Tibial artery (tissue), 4 donors: ENCODE measurements at places on chromosomes 1 and 21.

DNA sequence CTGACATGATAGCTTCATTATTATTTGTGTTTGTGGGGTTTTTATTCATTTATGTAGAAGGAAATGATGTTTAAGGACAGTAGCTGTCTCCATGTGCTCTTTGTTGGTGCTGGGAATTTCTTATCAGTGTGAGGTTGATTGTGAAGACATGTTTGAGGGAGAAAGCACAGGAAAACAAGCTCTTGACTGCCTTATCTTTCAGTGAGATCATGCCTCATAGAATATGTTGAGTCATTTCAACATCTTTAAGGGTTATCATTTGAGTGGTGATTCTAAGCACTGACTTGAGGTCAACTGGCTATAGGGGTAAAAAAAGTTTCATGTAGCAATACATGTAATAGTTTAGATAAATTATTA lies 405.1 kb upstream of the ADAMTS5 start:
- DNase-seq, result no peak

DNA sequence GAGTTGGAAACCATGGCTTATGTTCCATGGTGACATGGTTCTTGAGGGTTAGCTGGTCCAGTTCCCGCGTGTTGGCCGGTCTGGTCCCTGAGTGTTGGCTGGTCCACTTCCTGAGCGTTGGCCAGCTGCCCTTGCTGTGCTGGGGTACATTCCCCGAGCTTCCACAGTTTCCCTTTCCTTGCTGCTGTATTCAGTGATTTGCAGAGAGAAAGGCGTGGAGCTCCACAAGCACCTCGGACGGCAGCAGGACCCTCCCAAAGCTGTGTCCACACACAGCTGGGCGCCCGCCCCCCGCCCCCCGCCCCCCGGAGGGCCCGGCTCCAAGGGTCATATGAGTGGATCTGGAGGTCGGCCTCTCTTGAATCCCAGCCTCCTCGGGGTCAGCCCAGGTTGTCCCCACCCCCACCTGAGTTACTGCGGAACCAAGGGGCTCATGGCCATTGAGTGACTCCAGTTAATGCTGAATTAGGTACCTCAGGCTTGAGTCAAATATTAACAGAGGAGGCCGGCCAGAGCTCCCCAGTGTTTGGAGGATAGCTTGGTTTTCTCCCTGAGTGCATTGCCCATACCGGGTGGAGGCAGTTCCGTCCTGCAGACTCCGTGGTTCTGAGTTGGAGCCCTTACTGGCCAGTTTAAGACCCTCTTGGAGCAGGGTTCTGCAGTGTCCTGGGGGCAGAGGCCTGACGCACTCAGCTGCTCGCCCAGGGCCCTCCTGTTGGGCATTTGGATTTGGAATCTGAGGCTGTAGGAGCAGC lies 18.4 kb downstream of the COL18A1 start:
- peak; percentile 72 for DNase-seq

- no peak for DNase-seq
Measured at GRCh38 chr1:236558846-236559245, 35.1 kb downstream of the LGALS8 start.

GRCh38 chr1:185419718-185420117 lies 102.7 kb upstream of the IVNS1ABP start:
- DNase-seq, result no peak

DNA sequence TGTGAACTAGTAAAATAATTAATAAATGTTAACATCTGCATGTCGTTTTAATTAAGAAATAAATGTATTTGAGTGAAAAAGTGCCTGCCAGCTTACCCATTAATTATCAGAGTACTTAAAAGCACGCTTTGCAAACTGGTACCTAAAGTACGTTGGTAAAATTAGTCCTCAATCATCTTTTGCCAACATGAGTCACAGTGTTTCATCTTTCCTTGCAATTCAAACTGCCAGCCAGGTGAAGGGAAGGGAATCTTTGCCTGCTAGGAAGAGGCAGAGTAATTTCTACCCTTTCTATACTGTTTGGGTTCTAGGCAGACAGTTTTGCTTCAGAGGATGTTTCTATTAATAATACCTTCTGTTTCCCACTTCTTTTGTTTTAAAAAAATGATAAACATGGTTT lies 57.2 kb upstream of the CNIH3 start:
- DNase-seq, result no peak

DNA sequence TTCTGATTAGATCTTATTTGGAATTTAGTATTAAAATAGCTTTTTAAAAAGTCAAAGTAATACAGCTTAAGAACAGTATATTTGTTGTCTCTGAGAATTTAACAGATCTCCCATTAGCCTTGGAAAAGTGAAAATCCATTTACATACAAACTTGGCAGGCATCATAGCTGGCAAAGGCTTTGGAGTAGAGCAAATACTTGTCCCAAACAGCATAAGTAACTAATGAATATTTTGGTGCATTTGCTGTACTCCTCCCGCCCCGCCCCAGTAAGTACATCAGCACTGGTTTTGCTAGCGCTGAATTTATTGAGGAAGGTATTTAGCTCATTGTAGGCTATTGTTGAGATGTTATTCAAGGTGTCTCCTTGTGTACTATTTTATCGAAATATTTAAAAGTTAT lies 417.7 kb upstream of the KAZN start:
- no peak for DNase-seq

DNA sequence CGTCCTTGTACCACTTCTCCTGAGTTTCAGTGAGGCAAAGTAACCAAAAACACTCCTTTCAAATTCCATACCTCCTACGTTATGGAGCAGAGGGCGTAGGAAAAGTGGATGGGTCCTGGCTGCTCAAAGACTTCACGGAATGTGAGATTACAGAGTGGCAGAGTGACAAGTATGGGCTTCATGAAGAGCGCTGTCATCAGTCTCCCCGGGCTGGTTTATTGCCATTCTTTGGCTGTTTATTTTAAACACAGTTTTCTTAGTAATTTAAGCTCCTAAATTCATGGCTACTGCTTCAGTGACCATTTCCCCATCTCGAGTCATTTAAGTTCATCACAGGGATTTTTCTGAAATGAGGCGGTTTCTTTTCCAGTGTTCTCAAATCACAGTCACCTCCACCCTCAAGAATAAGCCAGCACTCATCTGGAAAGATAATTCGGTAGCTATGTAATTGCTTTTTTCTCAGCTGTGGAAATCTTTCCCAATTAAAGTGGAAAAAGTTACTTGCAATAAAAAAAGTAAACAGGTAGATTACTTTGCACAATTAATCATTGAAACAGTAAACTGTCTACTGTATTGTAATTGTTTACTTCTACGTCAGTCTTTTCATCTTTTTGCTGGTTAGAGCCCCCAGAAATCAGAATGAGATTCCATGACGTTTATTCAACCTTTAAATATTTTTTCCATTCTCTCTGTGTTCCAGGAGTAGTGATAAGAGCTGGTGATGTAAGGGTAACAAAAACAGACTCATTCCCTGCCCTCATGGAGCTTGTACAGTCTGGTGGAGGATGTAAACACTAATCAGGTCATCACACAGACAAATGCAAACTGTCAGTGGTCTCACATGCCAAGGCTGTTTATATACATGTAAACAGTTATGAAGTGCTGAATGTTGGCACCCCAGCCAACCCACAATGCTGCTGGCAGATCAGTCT lies 3.0 kb upstream of the SMYD2 start:
- no peak for DNase-seq

- DNase-seq, result no peak
Measured at GRCh38 chr1:110409316-110409715, 1.8 kb upstream of the LAMTOR5 start.

DNA sequence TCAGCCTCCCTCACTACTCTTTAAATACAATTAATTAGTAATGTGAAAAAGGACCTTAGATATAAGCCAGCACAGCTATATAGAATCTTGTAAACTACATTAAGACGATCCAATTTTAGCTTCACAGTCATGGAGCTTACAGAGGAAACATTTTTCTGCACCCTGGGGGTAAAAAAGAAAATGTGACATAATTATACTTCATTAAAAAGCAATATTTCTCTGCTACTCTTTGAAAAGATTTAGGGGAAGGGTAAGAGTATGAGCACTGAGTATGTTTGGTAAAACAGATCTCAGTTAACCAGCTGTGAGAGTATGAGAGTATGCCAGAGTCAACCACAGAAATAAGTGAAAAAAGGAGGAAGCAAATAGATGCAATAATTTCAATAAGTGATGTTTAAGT lies 1415.9 kb downstream of the PLA2G4A start:
- no peak for DNase-seq

- DNase-seq, result no peak
Measured at GRCh38 chr1:90986953-90987352, 34.9 kb downstream of the ZNF644 start.

GRCh38 chr1:34380526-34381124 lies 203.9 kb downstream of the C1orf94 start:
- DNase-seq, result no peak

DNA sequence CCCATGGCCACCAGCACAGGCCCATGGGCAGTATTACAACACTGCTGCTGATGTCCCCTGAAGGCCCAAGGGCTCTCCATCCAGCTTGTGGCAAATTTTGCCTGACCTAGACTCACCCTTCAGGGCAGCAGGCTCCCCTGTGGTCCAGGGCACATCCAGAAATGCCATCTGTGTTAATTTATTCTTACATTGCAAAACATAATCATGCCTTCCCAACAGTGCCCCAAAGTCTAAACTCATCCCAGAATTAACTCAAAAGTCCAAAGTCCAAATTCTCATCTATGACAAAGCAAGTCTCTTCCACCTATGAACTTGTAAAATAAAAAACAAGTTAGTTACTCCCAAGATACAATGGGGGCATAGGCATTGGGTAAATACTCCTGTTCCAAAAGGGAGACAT lies 13.3 kb downstream of the VN1R5 start:
- no peak for DNase-seq

DNA sequence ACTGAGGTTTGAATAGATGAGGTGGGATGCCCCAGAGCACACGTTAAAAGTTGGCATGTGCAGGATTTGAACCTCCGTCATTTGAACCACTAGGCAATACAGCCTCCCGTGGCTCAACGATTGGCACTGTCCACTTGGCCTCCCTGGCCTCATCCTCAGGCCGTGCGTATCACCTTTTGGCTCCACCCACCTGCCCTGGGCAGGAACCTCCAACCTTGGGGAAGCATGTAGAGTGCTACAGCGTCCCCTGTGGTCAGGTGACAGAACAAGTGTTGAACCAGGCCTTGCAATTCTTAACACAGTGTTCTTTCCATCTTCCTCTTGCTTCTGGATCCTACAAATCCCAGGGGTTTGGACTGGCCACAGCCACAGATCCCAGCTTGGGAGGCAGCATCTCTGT lies 112.6 kb downstream of the PAX7 start:
- DNase-seq, result no peak

DNA sequence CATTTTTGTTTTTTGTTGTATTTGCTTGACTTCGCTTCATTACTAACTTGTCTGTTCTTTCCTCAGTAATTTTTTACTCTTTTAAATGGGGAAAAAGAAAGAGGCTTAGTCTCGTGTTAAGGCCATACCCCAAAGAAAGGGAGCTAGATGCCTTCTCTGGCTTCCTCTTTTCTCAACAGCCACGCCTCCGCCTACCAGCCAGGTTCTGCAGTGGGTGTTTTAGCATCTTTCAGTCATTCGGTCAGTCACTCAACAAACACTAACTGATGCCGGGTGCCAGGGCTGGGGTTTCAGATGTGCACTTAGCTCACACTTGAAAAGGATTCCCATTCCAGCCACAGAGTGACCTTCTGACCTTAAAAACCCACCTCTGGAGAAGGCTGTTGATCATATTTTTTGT lies 46.3 kb upstream of the VAV3 start:
- DNase-seq, result no peak

GRCh38 chr21:43270800-43271301 lies 102.0 kb downstream of the CRYAA start:
- no peak for DNase-seq

- DNase-seq, result peak; percentile 55
Measured at GRCh38 chr1:8379513-8380186, 61.7 kb downstream of the SLC45A1 start.

DNA sequence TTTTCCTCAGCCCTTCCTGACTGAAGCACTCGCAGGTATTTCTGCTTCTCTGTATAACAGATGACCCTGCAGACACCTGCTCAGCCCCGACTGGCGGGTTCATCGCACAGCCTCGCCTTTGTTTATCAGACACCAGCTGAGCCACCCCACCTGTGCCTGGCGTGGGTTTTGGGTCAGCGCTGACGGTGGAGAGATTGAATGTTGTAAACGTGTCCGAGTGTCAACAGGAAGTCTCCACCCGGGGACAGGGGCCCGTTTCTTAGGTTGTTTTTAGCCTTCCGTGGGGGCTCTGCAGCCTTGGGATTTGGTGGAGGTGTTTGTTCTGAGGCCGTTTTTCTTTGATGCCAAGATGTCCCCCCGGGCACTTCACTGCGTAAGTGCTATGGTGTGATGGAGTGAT lies 60.1 kb downstream of the COL18A1 start:
- no peak for DNase-seq

GRCh38 chr21:17590430-17590829 lies 22.3 kb downstream of the BTG3 start:
- DNase-seq, result no peak

GRCh38 chr21:37381883-37382585 lies 15.5 kb downstream of the DYRK1A start:
- DNase-seq, result no peak

GRCh38 chr1:205591522-205592351 lies 40.1 kb downstream of the ELK4 start:
- peak; percentile 90 for DNase-seq

GRCh38 chr1:229254910-229255541 lies 15.9 kb upstream of the RAB4A start:
- no peak for DNase-seq

DNA sequence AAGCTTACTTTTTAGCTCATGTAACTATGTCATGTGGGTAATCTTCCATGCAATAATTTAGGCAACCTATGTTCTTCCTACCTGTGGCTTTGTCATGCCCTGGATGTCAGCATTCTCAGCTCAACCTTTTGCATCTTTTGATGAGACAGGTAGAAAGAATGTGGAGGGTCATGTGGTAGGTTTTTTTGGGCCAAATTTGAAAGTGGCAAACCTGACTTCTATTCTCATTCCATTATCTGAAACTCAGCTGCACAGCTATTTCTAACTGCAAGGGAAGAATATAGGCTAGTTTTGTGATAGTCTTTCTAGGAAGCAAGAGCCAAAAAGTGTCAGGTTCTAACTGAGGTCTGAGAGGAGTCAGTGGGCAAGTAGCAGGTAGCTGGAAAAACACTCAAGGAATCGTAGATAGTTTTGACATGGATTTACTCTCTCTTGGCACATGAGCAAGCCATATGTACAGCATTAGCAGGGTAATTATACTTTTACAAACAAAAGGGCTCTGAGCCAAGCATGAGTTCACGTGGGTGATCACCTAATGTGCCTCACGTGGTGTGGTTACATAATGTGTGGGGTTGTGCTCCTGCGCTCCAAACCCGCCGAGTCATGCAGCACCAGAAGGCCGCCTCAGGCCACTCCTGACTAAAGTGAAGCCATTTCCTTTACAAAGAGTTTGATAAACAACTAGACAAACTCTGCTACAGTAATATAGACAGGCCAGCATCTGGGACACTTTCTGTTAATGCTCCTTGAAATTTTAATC lies 1013.8 kb downstream of the PLA2G4A start:
- no peak for DNase-seq

- DNase-seq, result no peak
Measured at GRCh38 chr1:168243636-168244212, 17.9 kb downstream of the SFT2D2 start.
